Right atrium auricular region (tissue), 2 donors: ENCODE measurements at places on chromosomes 3 and 15. TPM values are rescaled to one million over a fixed set of nuclear protein-coding genes. Genes with fewer than 3 reads are reported as not detected.

MAP6D1 gene
- total RNA-seq, result 9.6 TPM

GRCh38 chr3:45628746-45629145, 34.2 kb downstream of the LIMD1 start:
- no peak for DNase-seq

GRCh38 chr3:33729993-33730392, 11.9 kb upstream of the CLASP2 start:
- DNase-seq, result no peak

GRCh38 chr15:48965972-48966371, 2.3 kb upstream of the SHC4 start:
- no peak for DNase-seq

- DNase-seq, result no peak
These were observed 223.2 kb downstream of the MBNL1 start for GRCh38 chr3:152491922-152492321.
